G401 (cell line): ENCODE measurements at places on chromosomes 1 and 21. TPM values are rescaled to one million over a fixed set of nuclear protein-coding genes. Genes with fewer than 3 reads are reported as not detected.

C4BPA gene
- not detected in 2 replicates for total RNA-seq

OR10Z1 gene
- total RNA-seq, result not detected in 2 replicates

CNR2 gene
- total RNA-seq, result not detected in 2 replicates

CDA gene
- not detected in 2 replicates for total RNA-seq

DMBX1 gene
- total RNA-seq, result 0.20 and 1.0 TPM in 2 replicates

PEAR1 gene
- 6.6 and 7.1 TPM in 2 replicates for total RNA-seq

HCN3 gene
- total RNA-seq, result 1.1 and 3.3 TPM in 2 replicates

KIAA1614 gene
- total RNA-seq, result 0.07 and 0.31 TPM in 2 replicates
